Kidney (tissue), 22 donors: ENCODE measurements at places on chromosomes 12 and 14. TPM values are rescaled to one million over a fixed set of nuclear protein-coding genes. Genes with fewer than 3 reads are reported as not detected.
A peak's percentile ranks its signal among the peaks of the same experiment; 100 is the strongest.

The AMDHD1 gene
- polyA plus RNA-seq, result 5.9 TPM

DNA sequence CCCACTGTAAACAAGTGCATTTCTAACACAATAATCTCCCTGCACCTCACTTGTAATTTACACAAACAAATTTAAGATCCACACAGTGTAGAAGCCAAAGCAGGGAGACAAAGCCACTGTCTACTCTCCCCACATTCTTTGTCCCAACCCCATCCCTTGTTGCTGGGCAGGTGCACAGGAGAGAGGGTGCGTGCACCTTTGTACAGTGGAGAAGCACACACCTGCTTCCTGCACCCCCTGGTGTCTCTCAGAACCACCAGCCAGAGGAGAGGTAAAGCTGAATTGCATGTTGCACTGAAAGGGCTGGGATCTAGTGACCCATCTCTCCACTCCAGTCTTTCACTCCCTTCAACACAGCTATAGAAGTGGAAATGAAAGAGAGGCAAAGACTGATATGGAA is 51.4 kb upstream of the IFNG-AS1 start:
- DNase-seq, result no peak

DNA sequence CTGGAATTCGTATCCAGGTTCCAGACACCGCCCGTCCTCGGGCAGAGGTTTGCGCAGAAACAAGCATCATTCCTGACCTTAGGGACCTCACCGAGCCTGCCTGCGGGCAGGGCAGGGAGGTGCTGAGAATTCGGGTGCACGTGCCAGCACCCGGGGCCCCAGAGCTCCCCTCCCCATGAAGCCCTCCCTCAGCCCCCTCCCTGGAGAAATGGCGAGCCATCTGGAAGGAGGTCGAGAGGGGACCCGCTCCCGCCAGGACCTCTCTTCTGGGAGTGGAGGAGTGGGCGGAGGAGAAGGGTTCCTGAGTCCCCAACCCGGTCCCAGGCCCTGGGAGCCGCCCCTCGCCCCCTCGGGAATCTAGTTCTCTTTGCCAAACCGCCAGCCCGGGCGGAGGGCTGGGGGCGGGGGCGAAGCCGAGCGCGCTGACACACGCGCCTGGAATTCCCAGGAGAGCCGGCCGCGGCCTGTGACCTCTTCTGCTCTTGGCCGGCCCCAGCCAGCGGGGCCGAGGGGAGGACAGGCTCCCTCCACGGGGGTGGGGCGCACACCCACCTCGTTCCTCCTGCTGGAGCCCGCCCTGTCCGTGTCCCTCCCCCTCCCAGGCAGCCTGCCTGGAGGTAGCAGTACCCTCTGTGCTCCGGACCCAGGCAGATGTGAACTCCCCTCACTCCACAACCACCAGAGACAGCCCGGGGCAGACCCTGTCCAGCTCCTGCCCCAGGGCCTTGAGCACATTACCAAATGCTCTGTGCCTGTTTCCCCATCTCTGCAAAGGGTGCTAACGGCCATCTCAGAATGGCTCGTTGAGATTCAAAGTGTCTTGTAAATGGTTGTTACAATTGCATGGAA is 23.0 kb upstream of the GPR132 start:
- peak; percentile 77 for DNase-seq

DNA sequence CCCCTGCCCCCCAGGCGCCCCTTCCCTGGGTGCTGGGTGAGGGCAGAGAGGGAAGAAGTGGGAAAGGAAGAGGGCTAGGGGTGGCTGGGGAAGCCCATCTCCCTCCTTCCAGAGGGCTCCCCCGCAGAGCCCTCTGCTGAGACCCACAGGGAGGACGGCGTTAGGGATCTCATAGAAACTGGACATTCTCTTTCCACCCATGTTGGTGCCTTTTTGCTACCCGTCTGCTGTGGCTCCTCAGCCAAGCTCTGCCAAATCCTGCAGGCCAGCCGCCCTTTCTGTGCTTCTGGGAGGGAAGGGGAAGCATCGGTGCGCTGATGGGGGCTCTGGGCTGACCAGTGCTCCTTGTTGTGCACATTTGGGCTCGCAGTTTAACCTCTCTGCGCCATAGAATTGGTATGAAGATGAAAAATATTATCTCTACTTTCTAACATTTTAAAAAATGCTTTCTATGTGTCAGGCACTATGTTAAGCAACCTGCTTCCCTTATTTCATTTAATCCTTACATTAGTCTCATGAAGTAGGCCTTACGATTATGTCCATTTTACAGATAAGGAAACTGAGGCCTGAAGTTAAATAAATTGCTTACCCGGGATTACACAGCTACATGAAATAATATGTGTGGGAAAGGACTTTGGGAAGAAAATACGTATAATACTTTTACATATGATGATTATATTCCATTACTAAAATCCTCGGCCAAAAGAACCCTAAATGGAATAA is 981 bp downstream of the SLC48A1 start:
- peak; percentile 53 for DNase-seq

The JKAMP gene
- 48.3 TPM for polyA plus RNA-seq

DNA sequence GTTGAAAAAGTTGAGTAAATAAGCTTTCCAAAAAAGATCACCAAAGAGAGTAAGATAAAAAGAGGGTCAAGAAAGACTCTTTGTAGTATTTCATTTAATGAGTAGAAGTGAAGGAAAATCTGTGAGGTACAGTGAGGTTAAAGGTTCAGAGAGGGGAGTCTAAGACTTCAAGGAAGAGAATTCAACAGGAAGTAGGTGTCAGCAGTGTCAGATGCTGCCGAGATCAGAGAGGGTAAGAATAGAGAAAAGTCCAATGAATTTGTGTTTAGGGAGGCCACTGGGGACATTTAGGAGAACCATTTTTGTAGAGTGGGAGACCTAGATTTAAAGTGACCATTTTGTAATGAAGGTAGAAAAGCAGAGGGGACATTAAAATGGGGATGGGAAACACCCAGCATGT is 71.6 kb upstream of the KRAS start:
- no peak for DNase-seq

DNA sequence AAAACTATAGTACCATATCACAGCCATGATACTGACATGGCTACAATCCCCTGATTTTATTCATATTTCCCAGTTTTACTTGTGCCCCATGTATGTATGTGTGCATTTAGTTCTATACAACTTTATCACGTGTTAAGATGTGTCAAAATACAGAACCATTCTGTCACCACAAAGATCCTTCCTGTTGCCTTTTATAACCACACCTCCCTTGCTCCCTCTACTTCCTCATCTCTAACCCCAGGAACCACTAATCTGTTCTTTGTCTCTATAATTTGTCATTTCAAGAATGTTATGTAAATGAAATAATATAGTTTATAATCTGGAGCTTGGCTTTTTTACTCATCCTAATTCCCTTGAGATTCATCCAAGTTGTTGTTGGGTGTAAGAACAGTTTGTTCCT is 358.4 kb downstream of the DPF3 start:
- no peak for DNase-seq

The NKX2-8 gene
- polyA plus RNA-seq, result not detected

The KLRF2 gene
- polyA plus RNA-seq, result not detected

DNA sequence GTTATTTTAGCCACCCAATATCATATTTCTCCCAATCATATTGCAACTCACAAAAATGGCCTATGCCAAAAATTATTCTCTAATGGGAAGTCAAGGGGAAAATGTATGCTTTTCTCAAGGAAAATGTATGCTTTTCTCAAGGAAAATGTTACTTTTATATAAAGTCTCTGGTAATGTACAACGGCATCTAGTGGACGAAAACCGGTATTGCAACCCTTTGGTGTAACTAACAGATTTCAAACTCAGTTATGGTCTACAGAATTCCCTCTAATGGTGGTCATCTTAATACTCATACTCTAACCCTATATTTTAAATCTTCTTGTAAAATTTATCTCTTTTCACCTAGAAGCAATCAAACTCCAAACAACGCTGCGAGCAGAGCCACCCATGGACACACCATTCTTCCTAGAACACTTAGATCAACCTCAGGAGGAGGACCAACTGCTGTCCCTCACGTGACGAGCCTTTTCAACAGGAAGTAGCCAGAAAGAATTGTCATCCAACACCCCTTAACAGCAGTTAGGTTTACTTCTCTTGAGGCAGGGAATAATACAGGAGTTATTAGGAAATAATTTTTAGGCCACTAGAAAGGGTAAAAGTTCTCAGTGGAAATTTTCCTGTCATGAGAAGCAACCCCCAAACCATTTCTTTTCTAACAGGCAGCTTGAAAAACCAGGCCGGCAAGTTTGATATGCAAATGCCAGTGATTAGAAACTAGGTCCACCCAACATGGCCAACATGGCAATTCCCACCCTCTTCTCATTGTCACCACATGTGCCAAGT is 20.1 kb downstream of the APOBEC1 start:
- DNase-seq, result peak; percentile 63

GRCh38 chr12:3527736-3528135 is 36.7 kb downstream of the PRMT8 start:
- no peak for DNase-seq

DNA sequence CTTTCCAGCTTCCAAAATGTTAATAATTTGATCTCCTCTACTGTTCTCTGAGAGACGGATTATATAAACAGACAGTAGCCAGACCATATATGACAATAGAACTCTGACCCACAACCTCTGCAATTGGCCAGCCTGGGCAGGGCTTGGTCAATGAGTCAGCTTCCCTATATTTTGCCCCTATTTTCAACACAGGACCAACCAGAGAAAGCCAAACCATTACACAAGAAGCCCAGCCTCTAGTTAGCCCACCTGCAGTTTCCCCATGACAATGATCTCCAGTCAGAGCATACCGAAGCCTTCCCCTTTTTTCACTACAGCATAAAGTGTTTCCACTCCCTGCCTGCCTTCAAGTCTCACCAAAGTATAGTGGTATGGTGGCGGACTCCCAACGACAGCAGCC is 7.6 kb upstream of the EXD2 start:
- no peak for DNase-seq

GRCh38 chr12:65598688-65599087 is 225.6 kb upstream of the HMGA2 start:
- no peak for DNase-seq

GRCh38 chr12:6688543-6688998 is 604 bp downstream of the ZNF384 start:
- peak; percentile 73 for DNase-seq

The PLEKHG7 gene
- polyA plus RNA-seq, result 0.45 TPM

DNA sequence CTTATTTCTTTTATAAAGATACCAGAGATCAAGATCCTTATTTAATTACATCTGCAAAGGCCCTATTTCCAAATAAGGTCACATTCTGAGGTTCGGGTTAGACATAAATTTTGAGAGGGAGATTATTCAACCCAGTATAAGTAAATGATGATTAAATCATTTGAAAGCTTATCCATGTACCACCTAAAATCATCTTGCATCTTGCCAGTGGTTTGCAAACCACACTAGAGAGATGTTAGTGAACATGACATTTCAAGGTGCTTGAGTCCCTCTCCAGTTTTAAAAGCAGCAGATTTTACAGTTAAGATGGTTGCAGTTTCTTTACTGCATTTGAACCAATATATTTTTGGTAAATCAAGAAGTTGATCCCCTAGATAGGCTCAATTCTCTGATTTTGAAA is 49.9 kb upstream of the TMPO start:
- DNase-seq, result no peak

DNA sequence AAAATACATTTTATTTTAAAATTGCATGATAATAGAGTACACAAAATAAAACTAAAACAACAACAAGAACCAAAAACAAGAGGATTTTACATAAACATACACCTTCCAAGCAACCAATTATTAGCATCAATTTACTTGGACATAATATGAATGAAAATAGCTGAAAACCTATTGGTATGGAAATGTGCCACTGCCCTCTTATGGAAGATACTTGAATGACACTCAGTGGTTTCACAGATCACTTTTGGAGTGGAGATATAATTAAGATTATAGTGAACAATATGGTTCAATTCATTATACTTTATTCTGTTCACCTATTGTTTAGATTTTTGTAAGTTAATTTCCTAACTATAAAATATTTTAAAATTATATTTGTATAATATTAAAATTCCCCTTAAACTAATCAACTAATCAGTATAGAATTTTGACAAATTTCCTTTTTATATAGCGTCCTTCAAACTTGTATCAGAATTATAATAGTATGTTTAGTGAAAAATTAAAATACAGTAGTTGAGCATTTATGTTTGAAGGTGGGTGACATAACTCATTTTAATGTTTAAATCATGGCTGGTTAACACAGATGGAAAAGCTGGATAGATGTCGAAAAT is 70.1 kb downstream of the SLC6A15 start:
- DNase-seq, result no peak

The FOXG1 gene
- polyA plus RNA-seq, result not detected

- peak; percentile 90 for DNase-seq
These were observed 43.8 kb upstream of the NR2C1 start for GRCh38 chr12:95117178-95117599.

GRCh38 chr12:66065641-66066136 is 64.9 kb downstream of the LLPH start:
- DNase-seq, result peak; percentile 38

GRCh38 chr12:58917699-58918468 is 2.4 kb downstream of the LRIG3 start:
- peak; percentile 57 for DNase-seq

GRCh38 chr14:92481386-92481785 is 32.2 kb upstream of the RIN3 start:
- DNase-seq, result no peak

- DNase-seq, result no peak
These were observed 94.7 kb downstream of the CHST11 start for GRCh38 chr12:104551313-104551931.

DNA sequence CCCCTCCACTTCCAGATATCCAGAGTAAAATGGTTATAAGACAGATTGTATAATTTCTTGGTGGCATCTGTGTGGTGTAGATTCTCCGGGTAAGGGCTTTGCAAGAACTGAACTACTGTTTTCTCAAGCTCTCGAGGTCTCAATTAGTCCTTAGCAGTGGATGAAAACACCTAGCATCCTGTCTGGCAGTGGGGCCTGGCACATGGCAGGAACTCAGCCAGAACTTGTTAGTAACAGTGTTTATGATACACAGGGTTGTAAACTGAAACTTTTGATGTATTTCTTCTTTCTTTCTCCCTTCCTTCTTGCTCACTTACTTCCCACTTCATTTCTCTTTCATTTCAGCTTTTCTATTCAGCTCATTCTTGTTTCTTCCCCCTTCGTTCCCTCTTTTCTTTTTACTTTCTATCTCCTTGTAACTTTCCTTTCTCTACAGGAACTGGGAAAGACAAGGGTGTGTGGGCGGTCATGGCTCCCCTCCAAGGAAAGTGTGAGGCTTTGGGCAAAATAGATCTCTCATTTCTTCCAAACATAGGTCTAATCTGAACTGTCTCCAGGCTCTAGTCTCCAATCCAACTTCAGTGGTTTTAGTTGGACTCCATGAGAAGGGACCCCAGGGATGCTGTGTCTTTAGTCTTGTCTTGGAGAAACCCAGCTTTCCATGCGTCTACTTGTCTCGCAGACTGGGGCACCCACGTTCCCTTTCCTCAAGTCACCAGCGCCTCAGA is 159.7 kb downstream of the PAH start:
- DNase-seq, result no peak

- no peak for DNase-seq
These were observed 7.5 kb upstream of the ETFBKMT start for GRCh38 chr12:31651893-31652521.

The TTC7B gene
- 23.4 TPM for polyA plus RNA-seq
